CD8-positive, alpha-beta T cell (primary cell): ENCODE measurements at places on chromosomes 6 and 20.
A peak's percentile ranks its signal among the peaks of the same experiment; 100 is the strongest.

DNA sequence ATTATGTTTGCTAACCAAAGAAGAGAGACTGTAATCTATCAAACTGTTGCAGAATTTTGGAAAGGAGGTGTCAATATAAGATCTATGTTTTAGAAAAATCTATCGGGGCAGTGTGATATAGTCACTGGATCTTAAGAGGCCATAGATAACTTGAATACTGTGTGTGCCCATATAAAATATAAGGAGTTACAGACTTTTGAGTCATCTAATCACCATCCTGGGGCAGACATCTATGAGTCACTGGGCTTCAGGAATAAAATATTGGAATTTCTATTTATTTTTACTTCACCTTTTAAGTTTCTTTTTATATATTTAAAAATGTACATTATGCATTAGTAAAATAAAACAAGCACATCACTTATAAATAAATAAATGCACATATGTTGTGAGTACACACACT lies 509.3 kb upstream of the MAN1A1 start:
- DNase-seq: no peak

- no peak for DNase-seq
These were observed 774.5 kb downstream of the EYS start for GRCh38 chr6:64932486-64932885.

GRCh38 chr6:169960886-169961611 lies 209.6 kb downstream of the ERMARD start:
- DNase-seq: no peak

- no peak for DNase-seq
These were observed 64.0 kb upstream of the SGK1 start for GRCh38 chr6:134381959-134382358.

DNA sequence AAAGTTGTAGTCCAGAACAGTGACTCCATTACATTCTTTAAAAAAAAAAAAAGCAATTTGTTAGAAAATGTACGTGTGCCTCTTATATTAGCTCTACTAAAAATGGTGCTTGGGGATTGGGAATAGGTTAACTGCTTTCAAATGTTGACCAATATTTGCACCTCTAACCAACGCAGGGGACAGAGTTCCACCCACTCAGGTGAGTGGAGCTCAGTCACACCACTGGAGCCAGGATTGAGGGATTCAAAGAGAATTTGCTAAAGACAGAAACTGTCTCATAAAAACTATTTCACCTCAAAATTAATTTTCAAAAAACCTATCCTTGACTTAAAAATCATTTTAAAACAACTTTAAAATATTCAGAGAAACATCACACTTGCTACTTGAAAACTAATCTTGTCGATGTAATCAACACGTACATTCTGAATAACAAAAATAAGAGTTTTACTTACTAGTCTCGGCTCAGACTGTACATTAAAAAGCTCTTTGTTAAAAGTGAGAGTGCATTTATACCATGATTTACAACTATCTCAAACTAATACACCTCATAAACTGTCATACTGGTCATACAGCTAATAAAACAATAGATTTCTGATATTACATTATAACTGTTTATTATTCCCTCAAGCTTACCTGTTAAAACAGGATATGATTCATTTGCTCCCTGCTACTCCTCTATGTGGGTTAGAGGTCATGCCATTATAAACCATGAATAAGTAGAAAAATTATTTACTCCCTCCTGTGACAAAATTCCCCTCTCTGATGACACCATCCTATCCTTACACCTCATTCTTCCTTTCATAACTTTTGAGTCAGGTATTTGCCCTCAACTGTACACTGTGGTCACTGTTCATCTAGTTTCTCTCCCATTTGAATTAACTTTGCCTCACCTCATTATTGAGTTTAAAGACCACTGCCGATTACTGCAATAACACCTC lies 88.6 kb downstream of the PDE10A start:
- no peak for DNase-seq

DNA sequence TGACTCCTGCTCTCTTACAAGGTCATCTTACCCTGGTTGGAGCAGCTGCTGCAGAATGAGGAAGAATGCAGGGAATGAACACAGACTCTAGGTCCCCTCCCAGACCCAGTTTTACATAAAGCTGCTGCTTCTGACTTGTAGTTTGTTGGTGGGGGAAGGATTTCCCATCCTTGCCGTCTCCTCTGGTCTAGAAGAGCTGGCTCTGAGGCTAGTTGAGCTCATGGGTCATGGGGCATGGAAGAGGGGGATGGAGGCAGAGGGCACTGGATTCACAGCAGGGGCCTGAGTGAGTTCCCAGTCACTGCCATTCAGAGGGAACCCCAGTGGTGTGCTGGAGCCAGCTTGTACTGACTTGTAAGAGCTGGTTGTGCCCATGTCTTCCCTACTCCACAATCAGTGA lies 9.2 kb upstream of the GUCA1A start:
- no peak for DNase-seq

- DNase-seq: no peak
These were observed 7.5 kb downstream of the SNX5 start for GRCh38 chr20:17960927-17961586.

GRCh38 chr6:26234421-26235301 lies 130.3 kb upstream of the BTN3A2 start:
- peak; percentile 66 for DNase-seq

GRCh38 chr20:50450881-50451752 lies 59.1 kb upstream of the PTPN1 start:
- DNase-seq: peak; percentile 54

- DNase-seq: no peak
These were observed 87.4 kb upstream of the RALGAPA2 start for GRCh38 chr20:20799716-20800312.

DNA sequence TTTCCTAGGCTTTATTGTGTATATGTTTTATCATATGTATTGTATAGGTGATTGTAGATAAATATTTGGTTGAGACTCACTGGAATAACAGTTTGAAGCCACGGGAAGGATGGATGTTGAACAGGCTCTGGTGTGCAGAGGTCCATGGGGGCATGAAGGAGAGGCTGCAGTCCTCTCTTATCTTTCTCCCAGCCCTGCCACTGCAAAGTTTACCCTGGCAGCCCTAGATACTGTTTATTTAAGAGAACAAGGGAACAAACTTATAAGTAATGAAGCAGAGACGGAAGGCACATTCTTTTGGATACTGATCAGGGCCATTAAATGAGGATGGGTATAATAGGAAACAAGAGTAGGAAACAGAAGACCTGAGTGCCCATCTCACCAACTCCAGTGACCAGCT lies 103.6 kb upstream of the SCGN start:
- DNase-seq: no peak

DNA sequence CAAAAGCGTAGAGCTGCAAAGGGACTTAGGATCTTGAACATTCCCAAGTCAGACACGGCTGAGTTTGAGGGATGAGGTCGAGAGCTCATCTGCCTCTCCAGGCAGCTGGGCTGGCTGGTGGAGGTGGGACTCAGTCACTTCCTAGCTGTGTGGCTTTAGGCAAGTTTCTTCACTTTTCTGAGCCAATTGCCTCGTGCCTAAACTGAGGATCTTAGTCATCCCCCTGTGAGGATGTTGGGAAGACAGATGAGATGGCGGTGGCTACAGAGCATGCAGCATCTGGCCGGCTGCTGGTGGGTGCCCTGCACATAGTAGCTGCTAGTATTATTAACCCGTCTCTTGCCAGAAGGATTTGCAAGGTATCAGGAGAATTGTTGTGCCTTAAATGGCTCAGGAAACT lies 27.5 kb downstream of the TFAP2C start:
- DNase-seq: no peak

- no peak for DNase-seq
These were observed 124.5 kb downstream of the IMPG1 start for GRCh38 chr6:75947935-75948334.

GRCh38 chr6:37516920-37517405 lies 17.3 kb upstream of the CCDC167 start:
- peak; percentile 41 for DNase-seq

DNA sequence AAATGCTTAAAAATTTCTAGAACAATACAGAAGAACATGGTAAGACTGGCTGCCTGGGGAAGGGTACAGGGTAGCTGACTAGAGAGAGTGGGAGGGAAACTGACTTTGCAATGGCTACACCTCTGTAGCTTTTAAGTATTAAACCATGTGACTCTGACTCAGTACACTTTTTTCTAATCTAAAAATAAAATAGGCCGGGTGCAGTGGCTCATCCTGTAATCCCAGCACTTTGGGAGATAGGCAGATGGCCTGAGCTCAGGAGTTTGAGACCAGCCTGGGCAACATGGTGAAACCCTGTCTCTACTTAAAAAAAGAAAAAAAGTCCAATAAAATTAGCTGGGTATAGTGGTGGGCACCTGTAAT lies 18.5 kb downstream of the ATP9A start:
- DNase-seq: no peak

DNA sequence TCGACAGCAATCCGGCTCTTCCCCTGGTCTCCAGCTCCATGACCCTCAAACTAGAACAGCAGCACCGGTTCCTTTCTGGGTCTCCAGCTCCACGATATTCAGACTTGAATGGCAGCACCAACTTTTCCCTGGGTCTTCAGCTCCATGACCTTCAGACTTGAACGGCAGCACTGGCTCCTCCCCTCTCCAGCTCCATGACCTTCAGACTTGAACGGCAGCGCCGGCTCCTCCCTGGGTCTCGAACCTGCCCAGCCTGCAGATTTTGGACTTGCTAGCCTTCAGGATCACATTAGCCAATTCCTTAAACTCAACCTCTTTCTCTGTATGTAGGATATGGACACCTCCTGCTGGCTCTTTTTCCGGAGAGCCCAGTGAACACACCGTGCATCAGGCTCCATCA lies 350.9 kb downstream of the PREX1 start:
- no peak for DNase-seq

GRCh38 chr6:87905101-87905641 lies 142.5 kb upstream of the SPACA1 start:
- DNase-seq: no peak

GRCh38 chr6:44255871-44256774 lies 1.2 kb downstream of the SLC35B2 start:
- no peak for DNase-seq

DNA sequence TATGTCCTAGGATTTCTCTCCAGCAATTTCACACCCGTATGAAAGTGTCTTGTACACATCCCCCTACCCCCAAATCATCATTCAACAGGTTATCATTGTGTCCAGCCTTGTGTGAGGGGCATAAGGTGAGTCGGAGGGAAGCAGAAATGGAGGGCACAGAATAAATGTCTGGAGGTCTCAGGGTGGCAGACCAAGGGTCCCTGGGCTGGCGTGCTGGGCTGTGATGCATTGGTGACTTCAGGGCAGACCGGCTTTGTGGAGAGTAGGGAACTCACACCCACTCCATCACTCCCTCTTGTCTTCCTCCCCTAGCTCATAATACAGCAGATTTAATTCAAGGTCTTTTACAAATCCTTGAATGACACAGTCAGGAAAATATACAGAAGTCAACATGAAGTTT lies 191.7 kb upstream of the PMEPA1 start:
- DNase-seq: no peak

- DNase-seq: no peak
These were observed 116.9 kb upstream of the DTNBP1 start for GRCh38 chr6:15779726-15780125.

DNA sequence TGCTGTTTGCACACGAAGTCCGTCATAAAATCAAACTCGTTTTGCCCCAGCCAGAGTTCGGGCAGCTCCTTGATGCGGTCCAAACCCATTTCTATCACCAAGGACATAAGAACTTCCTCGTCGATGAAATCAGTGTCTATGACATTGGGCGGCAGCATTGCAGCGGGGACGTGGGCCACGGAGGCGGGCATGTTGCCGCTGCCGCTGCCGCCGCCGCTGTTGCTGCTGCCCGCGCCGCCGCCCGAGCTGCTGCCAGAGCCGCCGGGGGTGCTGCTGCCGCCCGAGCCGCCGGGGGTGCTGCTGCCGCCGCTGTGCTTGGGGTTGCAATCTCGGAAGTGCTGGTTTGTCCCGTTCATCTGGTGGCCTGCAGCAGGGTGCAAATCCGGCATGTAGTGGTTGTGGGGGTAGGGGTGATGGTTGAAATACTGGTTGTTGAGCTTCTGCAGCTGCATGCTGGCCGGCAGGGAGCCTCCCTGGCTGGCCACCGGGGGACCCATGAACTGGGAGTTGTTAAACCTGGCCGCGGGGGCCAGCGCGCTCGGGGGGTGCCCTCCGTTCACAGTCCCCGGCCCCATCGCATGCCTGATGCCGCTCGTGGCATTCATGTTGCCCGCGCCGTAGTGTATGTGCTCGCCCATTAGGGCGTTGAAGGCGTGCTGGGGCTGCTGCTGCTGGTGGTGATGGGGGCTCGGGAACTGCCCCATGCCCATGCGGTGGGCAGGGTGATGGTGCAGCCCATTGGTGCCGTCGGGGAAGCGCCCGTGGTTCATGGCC lies 1.1 kb downstream of the CITED2 start:
- peak; percentile 80 for DNase-seq

DNA sequence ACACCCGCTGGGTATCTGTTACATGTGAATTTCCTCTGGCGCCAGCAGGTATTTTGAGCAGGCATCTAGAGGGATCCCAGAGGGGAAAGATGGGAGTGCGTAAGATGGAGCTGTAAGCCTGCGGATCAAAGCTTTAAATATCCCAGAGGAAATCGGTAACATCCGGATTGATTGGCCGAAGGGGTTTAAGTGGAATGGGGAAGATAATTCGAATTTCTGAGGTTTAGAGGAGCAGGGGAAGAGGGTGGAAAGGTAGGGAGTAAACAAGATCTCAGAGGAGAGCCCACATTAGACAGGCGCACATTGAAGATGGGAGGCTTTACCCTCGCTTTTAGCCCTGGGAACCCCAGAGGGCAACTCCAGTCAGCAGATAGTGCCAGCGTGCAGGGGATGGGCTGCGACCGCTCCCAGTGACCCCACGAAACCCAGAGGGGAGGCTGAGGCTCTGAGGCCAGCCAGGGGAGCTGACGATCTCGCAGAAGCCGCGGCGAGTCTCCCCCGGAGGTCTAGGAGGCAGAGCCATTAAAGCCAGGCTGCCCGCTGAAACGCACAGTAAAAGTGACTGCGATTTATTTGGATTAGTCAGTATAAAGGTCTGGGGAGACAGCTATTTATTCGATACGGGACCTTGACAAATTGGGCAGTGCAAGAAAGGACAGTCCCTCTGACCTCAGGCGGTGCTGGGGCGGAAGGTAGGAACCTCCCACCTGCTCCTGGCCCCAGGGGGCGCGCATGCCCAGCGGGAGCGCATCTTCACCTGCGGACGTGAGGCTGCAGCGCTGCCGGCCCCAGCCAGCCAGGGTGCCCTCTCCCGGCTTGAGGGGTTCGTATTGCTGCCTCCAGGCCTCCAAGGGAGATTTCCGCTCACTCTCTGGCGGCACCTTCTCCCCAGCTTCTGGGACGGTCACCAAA lies 34.3 kb upstream of the TCF21 start:
- no peak for DNase-seq

- no peak for DNase-seq
These were observed 10.9 kb upstream of the PGC start for GRCh38 chr6:41757931-41758640.

GRCh38 chr6:168102315-168102985 lies 23.4 kb upstream of the FRMD1 start:
- no peak for DNase-seq

GRCh38 chr20:1438361-1438760 lies 28.3 kb downstream of the NSFL1C start:
- DNase-seq: no peak
